ENCODE measurements at places on chromosomes 1 and 21.

GRCh38 chr1:203283597-203283996 lies 21.7 kb upstream of the BTG2 start:
- DNase-seq: no peak

- DNase-seq: no peak
These were observed 4.2 kb upstream of the CHD1L start for GRCh38 chr1:147238053-147238902.

DNA sequence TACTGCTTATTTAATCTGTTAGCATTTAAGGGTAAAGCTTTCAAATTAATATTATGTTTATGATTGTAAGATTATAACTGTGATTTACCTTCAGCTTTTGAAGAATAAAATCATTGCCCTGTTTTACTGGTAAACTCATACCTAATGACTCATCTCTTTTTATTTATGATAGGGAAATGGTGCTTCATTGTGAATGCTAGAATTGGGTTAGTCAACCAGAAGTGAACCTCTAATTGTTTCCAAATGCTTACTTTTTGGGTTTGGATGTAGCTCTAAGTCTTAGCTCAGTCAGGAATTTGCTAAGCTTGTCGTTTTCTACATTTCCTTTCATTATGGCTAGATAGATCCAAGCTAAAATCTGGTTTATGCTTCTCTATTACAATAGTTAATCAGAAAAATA lies 59.4 kb downstream of the SLC30A7 start:
- no peak for DNase-seq

GRCh38 chr1:81030441-81030840 lies 770.3 kb upstream of the ADGRL2 start:
- no peak for DNase-seq

- DNase-seq: no peak
These were observed 29.7 kb upstream of the RNF2 start for GRCh38 chr1:185015631-185016030.

- no peak for DNase-seq
These were observed 77.2 kb downstream of the SCCPDH start for GRCh38 chr1:246801241-246802020.

GRCh38 chr1:201355471-201355870 lies 22.0 kb downstream of the TNNT2 start:
- DNase-seq: no peak

DNA sequence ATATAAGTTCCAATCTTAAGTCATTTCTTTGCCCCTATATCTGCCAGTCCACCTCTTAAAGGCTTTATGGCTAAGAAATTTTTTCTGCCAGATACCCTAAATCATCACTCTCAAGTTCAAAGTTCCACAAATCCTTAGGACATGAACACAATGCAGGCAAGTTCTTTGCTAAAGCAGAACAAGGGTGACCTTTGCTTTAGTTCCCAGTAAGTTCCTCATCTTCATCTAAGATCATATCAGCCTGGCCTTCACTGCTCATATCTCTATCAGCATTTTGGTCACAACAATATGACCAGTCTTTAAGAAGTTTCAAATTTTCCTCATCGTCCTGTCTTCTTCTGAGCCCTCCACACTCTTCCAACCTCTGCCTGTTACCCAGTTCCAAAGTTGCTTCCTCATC lies 402.2 kb upstream of the RUNX1 start:
- DNase-seq: no peak

DNA sequence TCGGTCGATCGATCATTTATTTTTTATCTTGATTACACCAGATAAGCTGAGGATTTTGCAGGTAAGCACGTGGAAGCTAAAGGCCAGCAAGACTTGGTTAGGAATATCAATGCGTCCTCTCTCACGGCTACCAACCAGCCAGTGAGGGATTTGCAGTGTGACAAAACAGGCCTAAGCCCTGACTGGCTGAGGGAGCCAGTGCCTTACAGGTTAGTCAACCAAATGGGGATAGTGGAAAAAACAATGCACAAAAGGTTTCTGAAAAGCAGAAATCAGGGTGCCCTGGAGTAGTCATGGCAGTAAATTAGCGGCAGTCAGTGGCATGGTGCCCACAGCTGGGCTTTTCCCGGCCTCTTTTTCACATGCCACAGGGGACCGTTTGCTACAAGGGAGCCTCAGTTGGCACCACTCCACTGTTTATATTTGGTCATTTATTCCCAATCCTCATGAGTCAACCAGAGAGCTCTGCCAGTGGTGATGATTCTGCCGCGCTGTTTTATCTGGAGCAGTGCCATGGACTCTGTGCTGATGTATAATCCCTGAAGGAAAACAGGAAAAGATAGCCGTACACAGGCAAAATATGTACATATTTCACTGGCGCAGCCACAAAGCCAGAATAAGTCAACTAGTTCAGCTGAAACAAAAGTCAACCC lies 167.6 kb downstream of the RHOU start:
- DNase-seq: peak; percentile 52

DNA sequence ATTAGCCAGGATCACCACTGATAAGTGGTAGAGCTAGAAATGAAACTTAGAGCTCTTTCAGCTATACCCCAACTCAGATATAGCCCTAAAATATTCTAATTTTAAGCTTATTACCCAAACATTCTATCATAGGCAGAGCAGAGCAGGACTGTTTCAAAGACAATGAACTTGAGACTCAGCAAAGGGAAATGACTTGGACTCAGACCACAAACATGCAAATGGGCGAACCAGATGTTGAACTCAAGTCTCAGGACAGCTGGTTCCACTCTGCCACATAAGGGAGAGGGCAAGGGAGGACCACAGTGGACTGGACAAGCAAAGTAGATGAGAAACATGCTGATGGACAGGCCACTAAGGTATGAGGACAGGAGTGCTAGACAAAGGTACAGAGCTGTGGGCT lies 315.3 kb downstream of the OMA1 start:
- DNase-seq: no peak

DNA sequence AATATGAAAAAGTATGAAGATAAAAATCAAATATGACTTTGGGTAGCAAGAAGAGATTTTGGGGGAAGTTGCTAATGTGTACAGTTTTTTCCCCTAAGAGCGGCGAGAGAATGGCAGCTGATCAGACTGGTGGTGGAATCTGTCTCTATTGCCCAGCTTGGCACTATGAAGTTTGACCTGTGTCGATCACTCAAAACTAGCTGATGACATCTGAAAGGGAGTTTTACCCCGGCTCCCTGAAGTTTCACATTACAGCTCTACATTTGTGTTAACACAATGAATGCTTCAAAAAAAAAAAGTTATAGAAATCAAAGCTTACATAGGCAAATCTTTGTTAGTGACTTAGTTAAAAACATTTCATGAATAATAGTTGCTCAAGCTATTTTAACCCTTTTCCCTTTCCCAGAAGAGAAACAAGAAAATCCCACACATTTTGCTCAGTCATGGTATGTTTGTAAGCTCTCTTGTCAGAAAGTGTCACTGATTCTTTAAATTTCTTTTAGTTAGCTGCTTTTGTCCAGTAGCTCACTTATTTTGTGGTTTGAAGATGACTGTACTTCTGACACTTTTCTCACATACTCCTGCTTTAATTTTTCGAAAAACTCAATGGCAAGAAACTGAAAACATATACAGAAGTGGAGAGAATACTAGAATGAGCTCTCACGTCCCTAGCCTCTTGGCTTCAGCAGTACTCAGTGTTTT lies 41.3 kb downstream of the DYRK1A start:
- DNase-seq: no peak

DNA sequence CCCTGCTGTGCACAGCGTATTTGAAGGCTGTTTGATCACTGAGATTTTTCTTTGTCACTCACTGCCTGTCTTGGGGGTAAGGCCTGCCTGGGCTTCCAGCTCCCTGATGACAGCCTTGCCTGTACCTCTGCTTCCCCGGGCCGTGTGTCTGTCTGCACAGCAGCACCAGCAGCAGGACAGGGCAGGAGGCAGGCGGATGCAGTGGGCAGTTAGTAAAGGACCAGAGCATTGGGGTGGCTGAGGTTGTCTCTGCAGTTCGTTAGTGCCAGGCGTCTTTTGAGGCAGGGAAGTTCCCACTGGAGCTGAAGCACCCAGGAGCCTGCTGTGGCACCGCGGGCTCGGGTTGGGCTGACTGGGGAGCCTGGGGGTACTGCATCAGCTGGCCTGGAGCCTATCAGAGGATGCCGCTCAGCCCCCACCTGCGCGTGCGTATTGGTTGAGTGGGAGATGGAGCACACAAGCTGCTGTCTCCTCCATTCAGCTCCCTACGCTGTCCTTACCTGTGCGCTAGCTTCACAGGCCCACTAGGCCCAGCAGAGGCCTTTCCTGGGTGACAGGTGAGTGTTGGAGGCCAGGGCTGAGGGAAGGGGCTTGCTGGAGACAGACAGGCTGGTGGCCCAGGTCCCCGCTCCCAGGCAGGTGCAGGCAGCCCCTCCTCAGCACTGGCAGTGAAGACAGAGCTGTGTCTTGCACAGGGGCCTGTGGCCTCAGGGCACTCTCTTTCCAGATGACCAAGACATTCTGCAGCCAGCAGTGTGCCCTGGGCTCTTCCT lies 28.2 kb downstream of the SNAP47 start:
- DNase-seq: no peak

DNA sequence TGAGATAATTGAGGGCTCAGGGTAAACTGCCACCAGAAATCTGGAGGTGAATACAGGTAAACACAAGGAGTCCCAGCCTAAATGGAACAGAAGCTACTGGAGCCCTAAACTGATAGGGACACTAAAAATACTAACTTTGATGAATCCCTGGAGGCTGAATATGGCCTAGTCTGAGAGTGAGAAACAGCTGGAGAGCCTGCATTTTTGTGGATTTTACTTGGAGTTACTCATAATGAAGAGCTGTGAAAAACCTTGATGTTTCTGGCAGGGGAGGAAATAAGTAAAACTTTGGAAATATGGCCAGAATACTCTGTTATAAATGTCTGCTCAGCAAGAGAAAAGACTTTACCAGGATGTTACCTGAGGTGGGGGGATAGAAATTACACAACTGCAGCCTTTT lies 164.4 kb downstream of the LIPI start:
- DNase-seq: no peak

DNA sequence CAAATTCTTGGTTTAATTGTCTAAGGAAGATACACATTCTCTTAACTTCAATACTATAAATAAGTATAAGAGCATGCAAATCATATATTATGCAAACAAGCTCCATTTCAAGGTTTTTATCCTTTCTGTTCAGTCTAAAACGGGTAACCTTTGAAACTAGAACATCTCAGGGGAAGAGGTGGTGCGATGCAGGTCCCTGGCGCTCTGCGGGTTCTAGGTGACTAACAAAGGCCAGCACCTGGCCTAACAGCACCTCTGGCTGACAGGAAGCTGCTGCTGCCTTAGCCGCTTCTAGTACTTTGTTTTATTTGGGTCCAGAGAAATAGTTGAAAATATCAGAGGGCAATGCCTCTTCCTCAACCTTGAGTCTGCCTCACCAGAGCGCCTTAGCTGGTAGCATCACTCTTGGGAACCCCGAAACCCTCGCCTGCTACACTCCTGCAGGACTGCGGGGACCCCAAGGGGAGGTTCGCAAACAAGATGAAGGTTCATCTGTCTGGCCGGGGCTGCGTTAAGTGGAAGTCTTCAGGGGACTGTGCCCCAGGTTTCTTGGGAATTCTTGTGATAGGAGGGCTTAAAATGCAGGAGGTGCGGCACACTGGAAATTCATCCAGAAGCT lies 45.5 kb downstream of the PRDM15 start:
- DNase-seq: no peak

DNA sequence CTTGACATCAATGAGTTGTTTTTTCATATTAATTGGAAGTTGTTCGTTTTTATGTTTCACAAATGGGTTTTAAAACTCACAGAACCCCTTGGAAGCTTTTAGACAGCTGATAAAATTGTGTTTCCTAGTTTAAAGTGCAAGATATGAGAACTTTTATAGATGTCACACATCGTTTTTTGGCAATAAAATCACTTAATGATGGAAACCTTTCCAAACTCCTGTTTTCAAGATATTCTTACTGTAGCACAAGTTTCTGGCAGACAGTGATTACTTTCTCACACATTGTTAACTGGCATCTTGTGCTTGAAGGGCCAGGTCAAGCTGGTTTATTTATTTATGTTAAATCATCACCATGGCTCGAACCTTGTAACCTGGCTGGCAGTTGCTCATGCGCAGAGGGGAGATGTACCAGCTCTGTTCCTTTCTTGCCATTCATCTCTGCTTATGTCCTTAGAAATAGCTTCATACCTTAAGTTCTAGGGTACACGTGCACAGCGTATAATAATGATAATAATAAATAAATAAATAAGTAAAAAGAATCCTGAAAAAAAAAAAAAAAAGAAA lies 10.2 kb upstream of the RCAN1 start:
- DNase-seq: no peak
